ENCODE measurements at places on chromosomes 2 and 18.

DNA sequence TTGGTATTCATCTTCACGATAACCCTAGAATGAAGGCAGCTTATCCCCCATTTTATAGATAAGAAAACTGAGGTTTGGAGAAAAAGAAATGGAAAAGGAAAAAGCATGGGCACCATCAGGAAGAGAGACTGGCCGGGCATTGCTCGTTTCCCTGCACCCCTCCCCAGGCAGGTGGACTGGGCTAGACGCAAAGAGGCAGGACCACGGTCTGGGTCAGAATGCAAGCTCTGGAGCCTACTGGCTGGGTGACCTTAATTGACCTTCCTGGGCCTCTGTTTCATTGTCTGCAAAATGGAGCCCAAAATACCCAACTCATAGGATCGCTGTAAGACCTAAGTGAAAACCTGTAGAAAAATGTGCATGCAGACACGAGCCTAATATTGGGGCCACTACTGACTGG lies 135.3 kb upstream of the GLI2 start:
- DNase-seq, result no peak

- DNase-seq, result peak; percentile 33
Observed at GRCh38 chr2:169509298-169509885, at the start of gene KLHL41. Gene KLHL41 (plus strand): TSS chr2:169509702. CDS start chr2:169509779, 77 bp downstream.

- DNase-seq, result no peak
Observed at GRCh38 chr2:102417946-102418345, 5.0 kb upstream of the IL18RAP start.

DNA sequence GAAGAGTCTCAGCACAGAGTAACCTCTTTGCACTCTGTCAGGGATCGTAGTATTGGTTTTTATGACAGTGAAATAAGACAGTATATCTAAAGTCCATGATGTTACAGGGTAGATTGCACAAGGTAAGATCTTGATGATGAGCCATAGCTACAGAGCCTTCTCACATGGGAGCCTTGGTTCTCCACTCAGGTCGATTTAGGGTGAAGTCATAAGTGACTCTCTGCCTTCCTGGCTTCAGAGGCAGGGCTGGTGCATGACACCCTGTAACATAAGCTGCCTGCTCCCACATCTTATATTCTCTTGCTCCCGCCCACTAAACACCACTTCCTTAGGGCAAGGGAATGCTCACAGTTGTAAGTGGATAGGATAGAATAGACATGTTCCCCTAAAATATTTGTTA lies 13.3 kb downstream of the DAPL1 start:
- DNase-seq, result no peak

DNA sequence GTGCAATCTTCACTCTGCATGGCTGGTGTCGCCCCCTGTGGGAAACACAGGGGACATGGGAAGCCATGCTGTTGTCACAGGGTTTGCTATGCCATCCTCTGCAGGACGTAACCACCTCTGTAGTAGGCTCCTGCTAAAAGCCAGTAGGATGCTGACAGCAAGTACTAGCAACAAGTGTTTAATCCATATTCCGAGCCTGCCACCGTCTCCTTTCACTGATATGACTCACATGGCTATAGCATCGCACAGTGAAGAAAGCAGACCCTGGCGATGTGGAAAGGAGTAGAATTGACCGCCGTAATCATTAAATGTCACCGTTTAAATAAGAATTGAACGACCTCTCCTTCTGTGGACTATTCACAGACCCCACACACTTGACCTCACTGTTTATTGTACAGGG lies 57.8 kb downstream of the CD8B2 start:
- DNase-seq, result no peak

DNA sequence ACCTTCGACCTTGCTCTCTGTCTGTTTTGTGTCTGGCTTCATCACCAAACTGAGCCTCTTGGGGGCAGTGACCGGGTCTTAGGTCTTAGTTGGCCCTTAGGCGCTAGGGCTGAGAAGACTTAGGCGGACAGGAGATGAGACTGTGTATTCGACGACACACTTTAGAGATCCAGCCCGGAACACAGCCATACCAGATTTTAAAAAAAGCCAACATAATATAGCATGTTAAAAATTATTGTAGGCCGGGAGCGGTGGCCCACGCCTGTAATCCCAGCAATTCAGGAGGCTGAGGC lies 9.5 kb upstream of the PROC start:
- DNase-seq, result no peak

- DNase-seq, result peak; percentile 28
Observed at GRCh38 chr18:50277942-50278341, 3.4 kb downstream of the MBD1 start.

GRCh38 chr2:207987025-207987716 lies 38.2 kb downstream of the PLEKHM3 start:
- DNase-seq, result no peak

DNA sequence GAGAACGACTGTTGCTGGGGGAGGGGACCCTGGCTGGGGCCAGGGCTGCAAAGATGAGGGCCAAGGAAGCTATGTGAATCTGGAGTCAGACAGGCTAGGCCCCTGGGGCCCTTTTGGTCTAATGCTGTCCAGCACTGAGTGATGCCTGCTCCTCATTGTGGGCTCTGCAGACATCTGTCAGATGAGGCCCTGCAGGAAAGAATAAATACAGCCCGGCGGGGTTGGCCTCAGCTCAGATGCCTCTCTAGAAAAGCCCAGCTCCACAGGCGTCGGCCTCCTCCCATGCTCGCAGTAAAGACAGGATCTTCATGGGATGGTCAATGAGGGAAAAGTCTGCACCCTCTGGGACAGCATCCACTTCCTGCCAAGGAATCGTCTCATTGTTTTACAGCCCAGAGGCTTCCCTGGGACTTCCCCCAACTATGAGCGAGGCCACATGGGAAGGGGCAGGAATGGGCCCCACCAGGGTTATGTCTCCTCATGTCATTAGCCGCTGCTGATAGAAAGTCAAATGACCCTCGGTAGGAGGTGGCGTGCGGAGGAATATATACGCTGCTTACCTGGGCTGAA lies 125.8 kb upstream of the GLI2 start:
- no peak for DNase-seq

DNA sequence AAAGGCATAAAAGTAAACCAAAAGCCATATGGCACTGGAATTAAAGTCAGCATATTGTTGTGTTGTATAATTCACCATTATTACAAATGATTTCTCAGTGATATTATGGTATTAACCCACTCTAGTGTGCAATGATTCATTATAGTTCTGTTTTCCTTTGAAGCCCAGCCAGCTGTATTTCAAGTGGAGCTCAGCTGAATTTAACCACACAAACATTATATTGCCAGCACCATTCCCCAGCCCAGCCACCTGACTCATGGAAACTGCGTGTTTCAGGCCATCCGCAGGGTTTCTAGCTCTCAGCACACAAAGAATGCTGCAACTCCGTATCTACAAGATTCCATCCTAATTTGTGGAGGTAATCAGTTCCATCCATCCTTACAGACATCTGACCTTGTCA lies 166.8 kb upstream of the CHAC2 start:
- peak; percentile 12 for DNase-seq

GRCh38 chr2:230933521-230934180 lies 8.6 kb upstream of the GPR55 start:
- DNase-seq, result no peak

DNA sequence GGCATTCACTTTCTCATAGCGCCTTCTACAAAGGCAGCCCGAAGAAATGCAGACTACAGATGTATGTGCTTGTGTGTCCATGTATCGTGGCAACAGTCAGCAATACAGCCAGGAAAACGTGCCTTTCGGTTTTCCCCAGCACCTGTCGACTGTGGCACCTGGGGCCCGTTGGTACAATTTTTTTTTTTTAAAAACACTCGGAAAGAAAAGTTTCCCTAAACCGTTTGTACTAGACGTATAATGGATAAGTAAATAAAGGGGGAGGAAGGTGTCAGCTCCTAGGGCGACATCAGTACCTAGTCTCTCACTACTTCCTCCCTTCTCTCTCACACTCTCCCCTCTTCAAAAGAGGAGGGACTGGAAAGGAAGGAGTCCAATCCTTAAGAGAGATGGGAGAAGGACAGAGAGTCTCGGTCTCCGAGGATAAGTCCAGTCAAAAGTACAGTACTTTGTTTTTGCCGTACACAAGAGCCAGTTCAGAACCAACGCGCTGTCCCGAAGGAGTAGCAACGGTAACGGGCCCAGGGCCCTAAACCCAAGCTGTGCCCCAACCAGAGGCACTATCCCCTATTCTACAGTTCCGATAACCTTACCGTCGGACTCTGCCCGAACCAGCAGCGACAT lies 759 bp downstream of the PPP4R3B start:
- peak; percentile 48 for DNase-seq

DNA sequence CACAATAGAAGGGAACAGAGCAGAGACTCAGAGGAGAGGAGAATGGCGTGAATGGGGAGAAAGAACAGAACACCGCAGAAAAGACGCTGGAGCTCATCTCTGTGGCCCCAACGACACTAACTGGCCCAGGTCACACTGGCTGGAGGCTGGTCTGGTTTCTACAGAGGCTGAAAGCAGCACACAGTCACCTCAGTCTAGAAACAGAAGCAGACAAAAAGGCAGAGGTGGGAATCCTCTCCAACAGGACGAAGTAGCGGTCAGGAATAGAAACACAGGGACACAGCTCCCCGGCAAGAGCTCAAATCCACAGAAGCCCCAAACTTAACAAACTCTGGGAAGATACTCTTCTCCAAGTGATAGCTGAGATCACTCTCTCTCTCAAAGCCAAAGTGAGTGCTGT lies 9.2 kb downstream of the SLC66A2 start:
- DNase-seq, result no peak

DNA sequence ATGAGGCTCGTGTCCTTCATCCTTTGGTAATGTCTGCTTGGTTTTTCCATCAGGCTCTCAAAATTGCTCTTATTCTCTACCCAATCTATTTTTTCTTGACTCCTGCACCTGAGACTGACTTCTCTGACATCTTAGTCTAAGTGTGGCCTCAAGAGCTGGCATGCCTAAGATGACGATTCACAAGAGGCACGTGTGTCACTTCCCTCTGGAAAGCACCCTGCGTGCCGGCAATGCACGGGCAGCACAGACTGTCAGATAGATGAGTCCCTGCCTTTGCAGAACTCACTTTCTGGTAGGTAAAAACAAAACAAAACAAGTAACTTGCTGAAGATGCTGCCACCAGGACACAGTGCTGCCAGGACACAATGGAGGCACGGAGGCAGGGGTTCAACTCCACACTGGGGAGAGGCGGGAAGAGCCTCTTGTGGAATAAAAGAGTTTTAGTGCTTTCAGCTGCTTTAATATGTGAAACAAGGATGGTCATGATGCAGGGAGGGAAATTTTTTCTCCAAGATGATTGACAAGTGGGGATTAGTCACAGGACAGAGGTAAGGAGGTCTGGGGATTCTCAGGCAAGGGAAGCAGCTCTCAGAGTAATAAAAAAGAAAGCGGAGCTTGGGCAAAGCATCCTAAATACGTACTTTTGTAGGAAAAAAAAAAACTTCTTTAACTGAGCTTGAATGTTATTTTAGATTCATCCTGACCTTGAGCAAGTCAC lies 27.3 kb downstream of the CYB5A start:
- no peak for DNase-seq

- peak; percentile 95 for DNase-seq
Observed at GRCh38 chr2:18626256-18626668, 36.9 kb upstream of the NT5C1B start.

GRCh38 chr2:60408207-60408606 lies 145.2 kb downstream of the BCL11A start:
- peak; percentile 51 for DNase-seq

GRCh38 chr2:161136696-161137324 lies 23.4 kb upstream of the TANK start:
- DNase-seq, result peak; percentile 17

DNA sequence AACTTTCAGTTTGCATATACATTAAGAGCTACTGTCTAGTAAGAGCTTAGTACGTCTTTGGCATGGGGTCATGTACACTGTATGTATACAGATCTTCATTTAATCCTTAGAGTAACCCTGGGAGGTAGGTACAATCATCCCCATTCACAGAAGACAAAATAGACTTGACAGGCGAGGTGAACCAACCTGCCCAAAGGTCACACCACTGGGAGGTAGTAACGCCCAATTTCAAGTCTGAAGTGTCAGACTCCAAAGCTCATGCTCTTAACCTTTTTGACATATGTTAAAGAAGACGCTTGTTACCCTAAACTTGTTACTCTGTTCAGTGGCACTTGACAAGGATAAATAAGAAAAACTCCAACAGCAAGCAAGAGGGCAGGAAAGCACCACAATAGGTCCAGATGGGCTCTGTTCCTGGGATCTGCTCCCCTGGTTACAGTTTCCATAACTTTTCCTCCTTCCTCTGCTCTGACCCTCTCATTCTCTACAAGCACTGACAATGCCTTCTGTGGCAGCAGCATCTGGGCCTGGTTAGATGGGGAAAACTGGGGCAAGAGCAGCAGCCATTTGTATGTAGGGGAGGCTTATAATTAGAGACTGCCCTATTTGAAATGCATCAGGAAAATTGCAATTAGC lies 64.7 kb upstream of the SERTAD2 start:
- no peak for DNase-seq

DNA sequence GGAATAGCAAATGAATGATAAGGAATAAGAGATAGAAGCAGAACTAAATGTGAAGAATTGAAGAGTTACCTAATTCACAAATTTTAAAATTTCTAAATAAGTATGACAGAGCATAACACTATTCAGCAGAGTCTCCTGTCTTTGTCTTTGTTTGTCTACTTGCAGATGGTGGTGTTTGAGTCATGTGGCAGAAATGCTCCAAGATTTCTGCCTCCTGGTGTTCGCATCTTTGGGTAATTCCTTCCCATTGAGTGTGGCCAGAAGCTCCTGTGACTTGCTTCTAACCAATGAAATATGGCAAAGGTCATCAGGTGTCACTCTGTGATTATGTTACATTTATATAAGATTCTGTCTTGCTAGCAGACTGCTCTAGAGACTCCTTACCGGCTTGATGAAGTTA lies 45.6 kb upstream of the GALNT3 start:
- peak; percentile 27 for DNase-seq

- no peak for DNase-seq
Observed at GRCh38 chr2:61520261-61520660, 17.9 kb downstream of the XPO1 start.

GRCh38 chr18:76546088-76546435 lies 51.0 kb upstream of the ZNF516 start:
- DNase-seq, result peak; percentile 19

DNA sequence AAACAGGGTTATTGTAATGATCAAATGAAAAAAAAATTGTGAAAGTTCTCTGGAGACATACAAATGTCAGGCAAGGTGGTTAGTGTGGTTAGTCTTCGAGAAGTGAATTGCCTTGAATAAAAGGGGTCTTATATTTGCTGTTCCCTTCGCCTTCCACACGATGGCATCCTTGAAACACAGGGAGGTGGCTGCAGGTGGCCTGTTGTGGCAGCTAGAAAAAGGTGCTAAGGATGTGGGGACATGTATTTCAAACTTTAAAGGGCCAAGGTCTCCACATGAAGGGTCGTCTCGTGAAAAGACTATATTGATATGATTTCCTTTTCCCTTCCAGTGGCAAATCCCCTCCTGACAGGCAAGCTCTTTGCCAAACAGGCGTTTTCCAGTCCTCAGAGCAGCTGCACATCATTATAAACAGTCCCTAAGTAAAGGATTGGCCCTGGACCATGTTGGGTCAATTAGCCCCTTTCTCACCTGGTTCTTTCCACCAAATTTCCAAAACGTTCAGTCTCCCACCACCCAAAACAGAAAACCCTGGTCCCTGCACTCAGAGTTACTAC lies 68.5 kb downstream of the COPS8 start:
- DNase-seq, result peak; percentile 77

GRCh38 chr18:58344861-58345463 lies 283.9 kb downstream of the ALPK2 start:
- DNase-seq, result no peak

GRCh38 chr2:113966171-113966570 lies 76.3 kb downstream of the ACTR3 start:
- no peak for DNase-seq

- DNase-seq, result no peak
Observed at GRCh38 chr2:45466053-45466452, 145.0 kb downstream of the SRBD1 start.

GRCh38 chr2:234569776-234570430 lies 73.0 kb upstream of the ARL4C start:
- no peak for DNase-seq
